ENCODE measurements at places on chromosomes 2 and 18.

GRCh38 chr2:217223222-217223930 lies 363.5 kb upstream of the TNP1 start:
- DNase-seq = peak; percentile 22

- DNase-seq = no peak
Observed at GRCh38 chr2:96856776-96857666, 795 bp downstream of the ANKRD39 start.

DNA sequence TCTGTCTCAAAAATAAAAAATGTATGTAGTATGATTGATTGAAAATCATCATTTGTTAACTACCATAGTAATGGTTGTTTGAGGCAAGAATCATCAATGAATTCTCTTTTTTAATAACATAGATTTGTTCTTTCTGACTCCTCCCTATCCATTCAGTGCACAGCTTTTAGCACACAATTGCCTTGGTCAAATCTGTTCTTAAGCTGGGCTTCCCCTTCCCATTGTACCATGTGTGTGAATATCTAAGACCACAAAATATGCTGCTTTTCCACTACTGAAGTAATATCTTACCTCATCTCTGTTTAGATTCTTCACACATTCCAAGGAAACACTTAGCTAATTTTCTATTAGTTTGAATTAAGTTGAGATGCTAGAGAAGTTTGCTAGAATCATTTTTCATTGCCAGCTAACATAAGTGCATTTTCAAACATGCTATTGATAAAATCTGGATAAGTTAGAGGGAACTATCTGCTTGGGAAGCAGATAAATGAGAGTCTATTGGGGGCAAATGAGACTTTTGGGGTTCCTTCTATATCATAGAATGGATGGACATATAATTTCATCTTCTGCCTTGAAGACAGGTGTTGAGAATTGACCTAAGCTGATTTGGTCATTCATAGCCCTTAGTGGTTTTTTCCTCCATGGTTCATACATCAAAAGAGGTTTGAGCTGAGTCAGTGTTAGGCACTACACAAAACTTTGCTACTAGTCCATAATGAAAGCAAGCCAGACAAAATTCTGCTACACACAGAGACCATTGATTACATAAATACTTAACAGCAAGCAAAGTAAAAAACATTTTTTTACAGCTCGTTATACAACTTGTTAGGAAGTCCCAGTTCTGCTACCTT lies 231.9 kb downstream of the PLCL1 start:
- no peak for DNase-seq

DNA sequence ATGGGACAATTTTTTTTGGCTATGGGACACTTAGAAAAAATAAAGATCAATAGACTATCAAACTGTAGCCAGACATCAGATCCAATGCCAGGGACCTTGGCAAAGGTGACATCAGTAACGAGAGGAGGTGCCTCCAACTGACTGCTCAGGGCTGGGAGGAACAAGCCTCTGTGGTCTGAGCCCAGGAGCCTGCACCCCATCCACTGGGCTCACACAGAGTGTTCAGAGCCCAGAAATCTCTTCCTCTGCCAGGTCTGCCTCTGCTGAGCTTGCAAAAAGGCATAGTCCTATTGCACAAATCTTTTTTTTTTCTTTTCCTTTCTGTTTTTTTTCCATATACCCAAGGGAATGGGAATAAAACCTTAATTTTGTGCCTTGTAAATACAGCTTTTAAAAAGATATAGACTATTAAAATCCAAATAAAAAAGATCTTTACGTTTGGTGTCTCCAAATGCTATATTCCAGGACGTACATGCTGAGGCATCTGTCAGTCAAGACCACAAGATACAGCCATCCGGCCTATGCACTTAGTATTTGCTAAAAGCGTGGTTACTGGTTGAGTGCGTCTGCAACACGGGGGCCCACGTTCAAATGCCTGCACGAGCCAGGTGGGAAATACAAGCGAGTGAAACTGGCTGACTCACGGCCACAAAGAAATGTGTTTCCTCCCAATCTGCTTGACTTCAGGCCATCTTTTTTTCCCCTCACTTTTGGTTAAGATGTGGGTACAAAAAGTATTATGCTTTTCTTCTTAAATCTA lies 7.8 kb upstream of the ARHGAP25 start:
- DNase-seq = peak; percentile 85

- no peak for DNase-seq
Observed at GRCh38 chr18:56841836-56842235, 190.7 kb downstream of the WDR7 start.

DNA sequence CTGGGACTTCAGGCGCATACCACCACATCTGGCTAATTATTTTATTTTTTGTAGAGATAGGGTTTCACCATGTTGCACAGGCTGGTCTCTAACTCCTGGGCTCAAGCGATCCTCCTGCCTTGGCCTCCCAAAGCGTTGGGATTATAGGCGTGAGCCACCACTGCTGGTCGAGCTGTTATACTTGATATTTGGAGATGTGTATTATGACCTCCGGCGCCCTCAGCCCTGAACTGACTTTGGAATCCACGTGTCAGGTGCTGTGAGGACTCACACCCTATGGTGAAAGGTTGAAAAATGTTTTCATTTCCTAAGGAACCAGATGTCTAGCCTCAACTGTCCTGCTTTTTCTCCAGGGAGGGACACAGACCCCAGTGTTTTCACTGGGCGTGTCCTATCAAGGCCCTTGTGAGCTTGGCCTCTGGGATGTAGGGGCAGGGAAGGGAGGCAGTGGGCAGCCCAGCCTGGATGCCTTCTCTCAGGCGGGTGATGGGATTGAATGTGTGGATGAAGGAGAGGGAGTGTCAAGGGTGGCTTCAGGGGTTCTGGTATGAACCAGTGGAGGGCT lies 56.4 kb upstream of the HAAO start:
- no peak for DNase-seq

GRCh38 chr2:209638346-209638745 lies 133.3 kb upstream of the UNC80 start:
- DNase-seq = no peak
